Fibroblast of skin of left biceps (primary cell): ENCODE measurements at places on chromosomes 16 and 17.
A peak's percentile ranks its signal among the peaks of the same experiment; 100 is the strongest.

GRCh38 chr17:63116967-63117830 lies 151.2 kb downstream of the TANC2 start:
- no peak for DNase-seq

DNA sequence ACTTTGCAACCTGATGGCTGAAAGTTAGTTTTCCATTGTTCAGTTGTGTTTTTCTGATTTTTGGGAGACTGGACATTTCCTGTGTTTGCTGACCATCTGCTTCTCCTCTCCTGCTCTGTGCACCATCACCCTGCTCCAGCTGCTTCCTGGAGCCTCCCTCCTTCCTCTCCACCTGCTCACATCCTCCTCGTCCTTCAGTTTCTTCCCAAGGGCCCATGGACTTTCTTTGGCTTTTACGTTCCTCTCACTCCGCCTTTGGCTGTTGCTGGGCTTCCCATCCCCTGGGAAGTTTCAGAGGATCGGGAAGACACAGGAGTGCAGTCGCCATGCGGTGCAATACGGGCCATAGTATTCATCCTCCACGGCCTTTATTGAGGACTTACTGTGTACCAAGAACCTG lies 61.6 kb downstream of the TNFRSF13B start:
- no peak for DNase-seq

GRCh38 chr17:12365805-12366204 lies 299.9 kb upstream of the MYOCD start:
- no peak for DNase-seq

DNA sequence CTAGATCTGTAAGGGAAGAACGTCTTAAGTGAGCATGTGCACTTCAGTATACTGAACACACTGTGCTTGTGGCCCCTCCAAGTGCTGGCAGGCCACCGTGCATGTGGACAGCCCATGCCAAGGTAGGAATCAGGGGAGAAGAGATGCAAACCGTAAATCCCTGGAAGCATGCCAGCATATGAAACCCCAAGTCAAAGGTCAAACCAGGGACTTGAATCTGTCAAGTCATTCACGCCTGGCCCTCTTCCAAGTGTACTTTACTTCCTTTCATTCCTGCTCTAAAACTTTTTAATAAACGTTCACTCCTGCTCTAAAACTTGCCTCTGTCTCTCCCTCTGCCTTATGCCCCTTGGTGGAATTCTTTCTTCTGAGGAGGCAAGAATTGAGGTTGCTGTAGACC lies 2.8 kb upstream of the ATXN2L start:
- no peak for DNase-seq

- DNase-seq = no peak
Measured at GRCh38 chr17:79487149-79487548, 123.7 kb downstream of the RBFOX3 start.

DNA sequence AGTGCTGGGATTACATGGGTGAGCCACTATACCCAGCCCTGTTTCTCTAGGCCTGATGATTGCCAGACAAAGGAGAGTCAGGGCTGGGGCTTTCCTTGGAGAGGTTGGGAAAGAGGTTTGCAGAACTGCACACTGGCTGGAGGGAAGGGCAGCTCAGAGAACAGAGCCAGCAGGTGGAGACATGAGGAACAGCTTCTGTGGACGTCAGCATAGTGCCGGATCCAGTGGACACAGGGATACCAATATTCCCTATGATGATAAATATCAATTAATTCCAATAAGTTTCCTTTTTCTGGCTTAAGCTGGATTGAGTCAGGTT lies 43.2 kb upstream of the SCNN1B start:
- no peak for DNase-seq

- no peak for DNase-seq
Measured at GRCh38 chr17:57559634-57560318, 185.3 kb downstream of the CCDC182 start.

DNA sequence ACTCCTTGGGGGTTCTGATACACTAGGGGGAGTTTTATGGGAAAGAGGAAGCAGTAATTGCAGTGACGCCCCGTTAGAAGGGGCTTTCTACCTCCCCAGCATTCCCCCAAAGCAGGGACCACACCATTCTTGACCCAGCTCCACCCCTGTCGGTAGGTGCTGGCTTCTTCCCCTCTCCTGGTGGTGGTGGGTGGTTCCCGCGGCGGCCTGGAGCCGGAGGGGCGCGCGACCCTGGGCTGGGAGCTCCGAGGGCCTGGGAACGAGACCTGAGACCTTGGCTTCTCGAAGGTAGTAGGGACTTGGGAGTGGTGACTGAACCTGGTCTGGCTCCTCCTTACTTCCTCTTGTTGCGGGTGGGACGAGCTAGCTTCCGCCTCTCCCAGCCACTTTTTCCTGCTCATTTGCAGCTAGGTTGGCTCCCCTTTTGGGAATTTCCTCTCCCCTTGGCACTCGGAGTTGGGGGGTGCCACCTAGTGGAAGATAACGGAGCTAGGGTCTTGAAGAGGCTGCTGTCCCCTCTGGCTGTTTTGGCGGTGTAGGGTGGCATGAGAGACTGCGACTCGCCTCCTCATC lies 438 bp downstream of the GRN start:
- DNase-seq = no peak

- DNase-seq = no peak
Measured at GRCh38 chr17:34099859-34100515, 155.1 kb upstream of the CCL2 start.

GRCh38 chr16:4465977-4466779 lies 8.2 kb downstream of the NMRAL1 start:
- no peak for DNase-seq

GRCh38 chr17:51319186-51319585 lies 58.8 kb downstream of the UTP18 start:
- no peak for DNase-seq

- DNase-seq = no peak
Measured at GRCh38 chr17:80876950-80877728, 114.5 kb upstream of the CHMP6 start.

DNA sequence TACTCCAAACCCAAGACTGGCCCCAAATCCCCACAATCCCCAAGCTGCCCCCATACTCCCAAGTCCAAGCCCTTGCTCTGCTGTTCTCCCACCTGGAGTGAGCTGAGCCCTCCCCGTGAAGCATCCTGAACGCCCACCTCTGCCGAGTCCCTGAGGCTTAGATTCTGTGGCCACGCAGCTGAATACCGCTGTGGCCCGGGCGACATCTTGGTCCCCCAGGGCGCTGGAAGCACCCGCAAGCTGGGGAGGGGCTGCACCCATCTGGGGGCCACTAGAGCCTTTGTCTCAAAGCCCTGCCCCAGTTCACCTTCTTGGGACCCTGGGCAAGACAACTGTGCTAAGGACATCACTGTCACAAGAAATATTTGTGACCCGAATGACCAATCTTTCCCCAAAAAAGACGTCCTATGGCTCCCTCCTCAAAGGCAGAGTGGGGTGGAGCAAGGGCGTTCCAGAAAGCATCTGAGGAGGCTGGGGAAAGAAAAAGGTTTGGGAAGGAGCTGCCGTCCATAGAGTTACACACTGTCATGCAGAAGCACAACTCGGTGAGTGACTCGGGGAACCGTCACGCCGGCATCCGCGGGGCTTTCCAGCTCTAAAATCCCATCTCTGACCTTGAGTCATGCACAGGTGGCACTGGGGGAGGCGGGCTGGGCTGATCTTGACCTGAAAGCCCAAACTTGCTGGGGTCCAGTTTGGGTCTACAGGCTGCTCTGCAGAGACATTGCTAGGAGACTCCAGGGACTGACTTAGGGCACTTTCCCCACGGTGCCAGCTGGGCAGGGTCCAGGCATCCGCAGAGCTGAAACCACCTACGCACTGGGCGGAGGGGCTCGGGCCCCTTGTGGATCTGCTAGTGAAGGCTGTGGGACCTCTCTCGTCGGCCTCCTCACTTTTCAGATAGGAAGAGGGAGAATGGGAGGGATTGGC lies 6.6 kb downstream of the PTX4 start:
- DNase-seq = no peak

DNA sequence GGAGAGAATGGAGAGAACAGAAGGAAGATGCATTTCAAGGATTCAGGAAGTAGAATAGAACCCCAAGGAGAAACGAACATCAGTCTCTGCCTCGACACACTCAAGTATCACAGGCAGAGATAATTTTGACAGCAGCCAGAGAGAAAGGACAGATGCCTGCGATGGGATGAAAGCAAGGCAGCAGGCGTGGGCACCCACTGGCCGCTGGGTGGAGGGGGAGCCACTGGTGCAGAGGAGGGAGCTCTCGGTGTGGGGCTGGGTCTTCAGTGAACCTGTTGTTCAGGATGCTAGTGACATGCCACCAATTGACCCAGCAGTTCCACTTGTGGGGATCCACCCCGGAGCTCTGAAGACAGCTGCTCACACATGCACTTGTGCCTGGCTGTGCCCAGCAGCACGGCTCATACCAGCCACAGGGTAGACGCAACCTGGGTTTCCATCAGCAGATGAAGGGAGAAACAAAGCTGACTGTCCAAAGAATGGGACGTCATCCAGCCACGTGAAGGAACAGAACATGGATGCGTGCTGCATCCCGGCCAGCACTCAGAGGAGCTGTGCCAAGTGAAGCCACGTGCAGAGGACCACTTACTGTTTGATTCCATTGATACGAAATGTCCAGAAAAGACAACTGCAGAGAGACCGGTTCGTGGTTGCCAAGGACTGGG lies 127.0 kb downstream of the BANP start:
- DNase-seq = no peak

GRCh38 chr16:78663690-78664089 lies 564.2 kb downstream of the WWOX start:
- DNase-seq = no peak

- DNase-seq = no peak
Measured at GRCh38 chr16:84919708-84920107, 91.6 kb downstream of the ZDHHC7 start.

GRCh38 chr16:47847220-47847970 lies 308.4 kb downstream of the ABCC12 start:
- DNase-seq = peak; percentile 8

DNA sequence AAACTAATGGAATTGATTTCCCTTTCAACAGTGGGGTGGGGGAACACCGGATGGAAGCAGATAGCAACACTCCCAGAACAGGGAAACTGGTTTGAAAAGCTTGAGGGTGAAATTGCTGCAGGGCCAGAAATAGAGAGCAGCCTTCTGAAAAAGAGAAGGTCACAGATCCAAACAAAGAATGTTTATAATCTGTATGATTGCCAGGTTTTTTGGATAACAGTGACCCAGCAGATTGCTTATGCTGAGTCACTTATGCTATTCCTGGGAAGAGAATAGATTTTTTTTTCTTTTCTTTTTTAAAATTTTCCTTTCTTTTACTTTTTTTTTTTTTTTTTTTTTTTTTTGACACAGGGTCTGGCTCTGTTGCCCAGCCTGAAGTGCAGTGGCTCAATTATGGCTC lies 641.3 kb downstream of the KCNJ2 start:
- DNase-seq = no peak

DNA sequence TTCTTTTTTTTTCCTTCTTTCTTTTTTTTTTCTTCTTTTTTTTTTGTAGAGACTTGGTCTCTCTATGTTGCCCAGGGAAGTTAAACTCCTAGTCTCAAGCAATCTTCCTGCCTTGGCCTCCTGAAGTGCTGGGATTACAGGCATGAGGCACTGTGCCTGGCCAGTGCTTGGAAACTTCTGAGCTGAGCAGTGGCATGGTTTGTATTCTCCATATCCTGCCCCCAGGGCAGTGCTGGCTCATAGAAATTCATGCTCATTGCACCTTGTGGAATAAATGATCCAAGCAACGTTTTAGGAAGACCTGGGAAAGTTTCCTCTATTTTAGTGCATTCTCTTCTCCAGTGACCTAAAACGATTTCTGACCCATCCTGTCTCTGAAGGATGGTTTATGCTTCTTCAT lies 16.7 kb upstream of the SYT17 start:
- DNase-seq = no peak

DNA sequence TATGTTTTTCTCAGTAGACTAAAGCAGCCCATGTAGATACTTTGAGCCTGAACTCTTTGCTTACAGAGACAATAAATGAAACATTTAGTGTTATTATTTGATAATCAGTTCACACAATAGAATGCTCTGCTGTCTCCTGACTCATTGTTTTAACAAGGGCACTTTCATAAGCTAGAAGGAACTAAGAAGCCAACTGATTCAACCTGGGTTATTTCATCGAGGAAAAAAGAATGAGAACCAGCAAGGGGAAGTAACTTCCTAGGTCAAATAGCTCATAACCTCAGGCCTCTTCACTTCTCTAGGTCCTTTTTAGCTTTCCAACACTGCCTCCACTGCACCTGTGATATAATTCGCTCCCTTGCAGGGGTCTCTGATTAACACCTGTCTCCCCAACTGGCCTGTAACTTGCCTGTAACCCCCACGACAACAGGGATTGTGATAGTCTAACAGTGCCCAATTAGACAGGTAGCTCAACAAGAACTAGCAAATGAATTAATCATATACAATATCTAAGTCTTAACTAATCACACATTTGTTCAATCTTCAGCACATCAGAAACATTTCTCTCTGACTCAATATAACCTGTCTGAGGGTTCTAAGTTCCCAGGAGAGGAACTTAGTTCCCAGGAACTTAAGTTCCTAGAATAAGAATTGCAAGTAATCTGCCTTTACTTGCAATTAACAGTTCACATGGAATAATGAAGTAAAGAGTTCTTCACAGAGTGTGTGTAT lies 34.8 kb downstream of the RFFL start:
- no peak for DNase-seq

DNA sequence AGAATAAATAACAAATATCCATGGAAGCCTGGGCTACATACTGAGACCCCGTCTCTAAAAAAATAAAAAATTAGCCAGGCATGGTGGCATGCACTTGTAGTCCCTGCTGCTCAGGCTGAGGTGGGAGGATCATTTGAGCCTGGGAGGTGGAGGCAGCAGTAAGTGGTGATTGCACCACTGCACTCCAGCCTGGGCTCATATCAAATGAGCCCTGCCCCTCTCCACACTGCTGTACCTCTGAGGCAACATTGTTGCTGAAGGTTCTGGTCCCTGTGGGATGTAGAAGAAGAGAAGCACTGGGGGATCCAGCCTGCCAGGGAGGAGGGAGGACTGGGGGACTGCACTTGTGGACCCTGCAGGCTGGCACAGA lies 11.4 kb upstream of the ARHGAP23 start:
- no peak for DNase-seq

GRCh38 chr17:60398227-60398959 lies 6.5 kb upstream of the USP32 start:
- DNase-seq = no peak

DNA sequence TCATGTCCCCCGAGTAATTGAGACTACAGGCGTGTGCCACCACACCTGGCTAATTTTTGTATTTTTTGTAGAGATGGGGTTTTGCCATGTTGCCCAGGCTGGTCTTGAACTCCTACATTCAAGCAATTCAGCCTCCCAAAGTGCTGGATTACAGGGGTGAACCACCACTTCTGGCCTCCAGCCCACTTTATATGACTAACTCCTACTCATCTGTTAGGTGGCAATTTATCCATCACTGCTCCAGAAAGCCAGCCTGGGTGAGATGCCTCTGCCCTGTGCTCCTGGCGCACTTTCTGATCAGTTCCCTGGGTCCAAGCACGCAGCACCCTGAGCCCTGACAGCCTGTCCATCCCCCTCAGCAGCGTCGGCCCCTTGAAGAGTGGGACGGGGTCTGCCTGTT lies 29.4 kb downstream of the ADAM11 start:
- DNase-seq = no peak

DNA sequence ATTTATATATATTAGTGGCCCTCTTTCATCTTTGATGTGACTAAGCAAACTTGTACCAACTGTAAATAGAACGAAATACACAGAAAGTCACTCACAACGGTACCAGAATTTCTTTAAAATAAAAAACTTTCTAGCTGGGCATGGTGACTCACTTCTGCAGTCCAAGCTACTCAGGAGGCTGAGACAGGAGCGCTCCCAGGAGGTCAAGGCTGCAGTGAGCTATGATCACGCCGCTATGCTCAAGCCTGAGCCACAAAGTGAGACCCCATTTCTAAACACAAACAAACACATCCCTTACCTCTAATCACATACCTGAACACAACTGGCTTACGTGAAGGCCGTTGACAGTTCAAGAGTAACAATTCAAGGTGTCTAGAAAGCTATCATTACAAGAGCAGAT lies 29.7 kb downstream of the STAT5B start:
- no peak for DNase-seq
